ENCODE measurements at places on chromosomes 11 and 22.

GRCh38 chr11:74418509-74418895, 20.3 kb upstream of the PGM2L1 start:
- no peak for DNase-seq

- DNase-seq: no peak
Measured at GRCh38 chr11:85595285-85595884, 31.8 kb downstream of the DLG2 start.

DNA sequence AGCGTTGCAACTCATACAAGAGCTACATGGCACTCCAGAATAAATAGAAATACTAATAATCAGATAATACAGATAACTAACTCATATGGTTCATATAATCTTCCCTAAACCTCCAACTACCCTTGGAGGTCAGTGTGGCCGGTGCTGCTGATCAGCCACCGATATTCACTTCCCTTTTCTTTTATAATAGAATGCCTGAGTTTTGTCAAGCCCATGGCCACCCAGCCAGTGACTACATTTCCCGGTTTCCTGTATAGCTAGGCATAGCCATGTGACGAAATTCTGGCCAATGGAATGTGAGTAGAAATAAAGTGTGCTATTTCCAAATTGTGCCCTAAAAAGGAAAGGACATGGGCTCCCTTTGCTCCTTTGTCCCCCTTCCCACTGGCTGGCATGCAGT, 5.9 kb upstream of the CAT start:
- no peak for DNase-seq

- DNase-seq: peak; percentile 71
Measured at GRCh38 chr22:44026630-44027511, 2.8 kb downstream of the PARVB start.

- DNase-seq: no peak
Measured at GRCh38 chr11:65806979-65807378, 20.1 kb downstream of the OVOL1 start.

DNA sequence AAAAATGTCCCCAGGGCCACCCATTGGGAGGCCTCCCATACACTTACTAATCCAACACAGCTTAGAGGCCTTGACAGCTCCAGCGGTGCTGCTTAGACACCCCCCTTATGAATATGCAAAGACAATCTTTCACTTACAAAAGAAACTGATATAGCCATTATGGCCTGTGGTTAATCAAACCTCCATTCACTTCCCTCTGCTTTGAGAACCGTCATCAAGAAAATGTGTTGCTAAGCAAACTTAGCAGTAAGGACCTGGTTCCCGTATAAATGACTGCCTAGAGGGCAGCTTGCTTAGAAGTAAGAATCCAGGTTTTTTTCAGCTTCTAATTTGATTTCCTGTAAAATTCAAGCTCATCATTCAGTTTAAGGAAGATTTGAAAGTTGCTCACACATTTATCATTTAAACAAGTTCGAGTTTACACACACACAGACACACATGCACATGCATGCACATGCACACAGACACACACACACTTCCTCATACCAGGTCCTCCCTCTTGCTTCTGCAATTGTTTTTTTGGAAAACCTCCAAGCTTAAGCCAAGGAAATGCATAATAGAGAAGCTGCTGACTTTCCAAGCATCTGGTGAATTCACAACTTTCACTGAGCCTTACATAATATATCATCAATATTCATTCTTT, 137.7 kb upstream of the BLID start:
- no peak for DNase-seq

DNA sequence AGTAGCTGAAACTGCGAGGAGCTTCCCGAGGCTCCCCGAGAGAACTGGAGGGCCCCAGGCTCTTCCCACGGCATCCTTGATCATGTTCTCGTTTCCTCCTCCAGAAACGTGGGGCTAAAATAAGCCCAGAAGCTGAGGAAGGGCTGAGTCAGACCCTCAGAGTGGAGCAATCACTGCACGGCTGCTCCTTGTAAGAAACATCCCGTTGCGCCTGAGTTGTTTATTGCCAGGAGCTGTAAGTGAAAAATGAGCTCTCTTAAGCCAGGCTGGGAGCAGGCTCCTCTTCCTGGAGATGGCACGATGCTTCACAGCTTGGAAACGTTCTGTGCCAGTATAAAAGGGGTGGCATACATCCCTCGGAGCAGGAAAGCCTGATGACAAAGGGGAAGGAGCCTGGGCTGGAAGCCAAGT, 47.3 kb upstream of the SYN3 start:
- no peak for DNase-seq

- DNase-seq: peak; percentile 50
Measured at GRCh38 chr11:118343248-118343647, 743 bp upstream of the CD3D start.

DNA sequence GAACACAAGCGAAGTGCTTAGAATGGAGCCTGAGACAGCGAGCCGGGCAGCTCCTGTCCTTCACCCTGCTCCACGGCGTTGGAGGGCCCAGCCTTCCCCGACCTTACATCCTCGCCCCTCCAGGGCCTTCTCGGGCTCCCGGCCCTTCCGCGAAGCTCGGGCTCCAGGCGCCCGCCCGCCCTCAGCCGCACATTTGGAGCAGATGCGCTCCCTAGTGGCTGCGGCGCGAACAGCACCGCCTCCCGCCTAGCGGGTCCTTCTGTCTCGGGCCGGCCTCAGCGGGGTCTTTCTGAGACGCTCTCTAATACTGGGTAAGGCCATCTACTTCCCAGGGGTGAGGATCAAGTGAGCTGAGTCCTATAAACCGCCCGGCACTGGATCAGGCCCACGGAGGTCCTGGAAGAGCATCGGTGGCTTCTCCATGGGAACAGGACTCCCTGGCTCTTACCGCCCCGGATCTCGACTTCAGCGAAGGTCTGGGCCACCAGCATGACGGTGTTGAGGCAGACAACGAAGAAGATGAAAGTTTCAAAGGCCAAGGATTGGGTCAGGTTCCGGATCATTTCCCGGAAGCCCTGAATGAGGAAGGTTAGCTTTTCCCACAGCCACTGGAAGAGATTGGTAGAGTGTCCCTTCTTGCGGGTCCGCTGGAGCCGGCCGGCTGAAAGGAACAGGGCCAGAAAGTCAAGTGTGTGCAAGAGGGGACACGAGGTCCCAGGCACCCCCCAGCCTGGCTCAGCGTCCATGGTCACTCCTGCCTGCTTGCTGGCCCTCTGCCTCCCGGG, 3.7 kb downstream of the CATSPER1 start:
- peak; percentile 88 for DNase-seq

DNA sequence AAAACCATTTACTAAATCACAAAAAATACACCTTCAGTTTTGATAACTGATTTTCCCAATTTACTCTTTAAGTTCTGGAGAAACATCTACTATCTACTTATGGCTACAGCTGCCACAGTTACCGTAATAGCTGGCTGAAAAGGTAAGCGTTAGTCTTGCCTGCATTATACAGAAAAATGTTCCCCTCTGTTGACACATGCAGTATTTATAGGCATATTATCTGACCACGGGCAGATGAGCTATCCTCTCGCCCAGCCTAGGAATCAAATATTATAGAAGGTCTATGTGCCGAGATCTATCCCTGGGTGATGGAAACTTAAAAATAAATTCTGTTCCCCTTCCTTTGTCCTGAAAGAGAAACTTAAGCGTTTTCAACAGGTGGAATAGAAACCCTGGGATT, 283.8 kb downstream of the CADM1 start:
- DNase-seq: no peak

GRCh38 chr11:73469401-73469800, 93.2 kb downstream of the RELT start:
- no peak for DNase-seq

DNA sequence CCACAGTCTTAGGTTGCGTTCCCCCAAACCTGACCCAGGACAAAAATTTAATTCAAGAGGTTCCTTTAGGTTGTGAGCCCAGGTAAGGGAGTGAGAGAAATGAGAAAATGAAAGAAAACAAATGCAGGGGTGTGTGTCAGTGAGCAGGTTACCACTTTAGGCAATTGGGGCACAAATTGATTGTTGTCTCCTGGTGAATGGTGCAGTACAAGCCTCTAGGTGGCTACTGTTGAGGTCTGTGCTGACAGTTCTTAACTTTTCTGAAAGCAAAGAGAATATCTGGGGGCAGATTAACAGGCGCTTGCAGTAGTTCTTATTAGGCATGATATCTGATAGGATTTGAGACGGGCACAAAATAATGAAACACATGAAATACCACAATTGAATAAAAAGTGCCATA, 894.6 kb downstream of the FAM181B start:
- DNase-seq: no peak

- DNase-seq: no peak
Measured at GRCh38 chr11:126391970-126392632, 36.6 kb downstream of the ST3GAL4 start.

GRCh38 chr11:34250732-34251588, 106.8 kb downstream of the ABTB2 start:
- DNase-seq: peak; percentile 57

GRCh38 chr22:45948081-45948648, 28.8 kb downstream of the WNT7B start:
- DNase-seq: no peak

- no peak for DNase-seq
Measured at GRCh38 chr11:102833731-102834130, 9.7 kb downstream of the MMP3 start.

- DNase-seq: no peak
Measured at GRCh38 chr11:2934611-2935239, 5.5 kb upstream of the PHLDA2 start.

Measured in activated CD4-positive, alpha-beta T cell treated with anti-CD3 and anti-CD28 coated beads, Interleukin-2, amount 50 U/mL, for 48 hours (primary cell).